Endothelial cell of umbilical vein (primary cell): ENCODE measurements at places on chromosomes 11 and 22. TPM values are rescaled to one million over a fixed set of nuclear protein-coding genes. Genes with fewer than 3 reads are reported as not detected.

DNA sequence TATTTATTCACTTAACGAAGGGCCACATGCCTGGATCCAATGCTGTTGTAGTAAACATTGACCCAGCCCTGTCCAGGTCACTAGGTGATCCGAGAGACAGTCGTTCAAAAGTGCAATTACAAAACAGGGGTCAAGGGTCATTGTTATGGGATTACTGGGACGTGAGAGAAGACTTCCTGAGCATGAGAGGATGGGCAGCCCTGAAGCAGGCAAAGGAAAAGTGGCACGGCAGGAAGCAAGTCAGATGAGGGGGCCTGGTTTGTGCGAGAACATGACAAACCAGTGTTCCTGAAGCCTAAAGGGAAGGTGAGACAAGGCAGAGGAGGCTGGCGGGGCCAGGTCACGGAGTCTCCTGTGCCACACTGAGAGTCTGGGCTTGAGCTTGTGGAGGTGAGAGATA, 15.8 kb upstream of the MMP20 start:
- no peak for DNase-seq

DNA sequence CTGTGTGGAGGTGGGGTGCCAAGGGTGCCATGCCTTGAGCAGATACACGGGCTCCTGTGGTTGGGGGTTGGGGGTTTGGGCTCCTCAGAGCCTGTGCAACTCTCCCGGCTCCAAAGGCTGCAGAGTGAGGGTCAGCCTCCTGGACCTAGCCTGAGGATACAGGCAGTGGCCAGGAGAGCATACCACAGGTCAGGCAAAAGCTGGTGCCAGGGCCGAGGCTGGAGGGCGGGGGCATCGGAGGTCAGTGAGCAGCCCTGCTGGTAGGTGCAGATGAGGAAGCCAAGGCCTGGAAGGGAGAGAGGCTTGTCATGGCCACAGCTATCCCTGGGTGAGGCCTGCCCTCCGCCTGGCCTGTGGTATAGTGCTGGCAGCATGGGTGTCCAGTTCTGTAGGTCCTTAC, 25.6 kb upstream of the DGCR8 start:
- DNase-seq = no peak

DNA sequence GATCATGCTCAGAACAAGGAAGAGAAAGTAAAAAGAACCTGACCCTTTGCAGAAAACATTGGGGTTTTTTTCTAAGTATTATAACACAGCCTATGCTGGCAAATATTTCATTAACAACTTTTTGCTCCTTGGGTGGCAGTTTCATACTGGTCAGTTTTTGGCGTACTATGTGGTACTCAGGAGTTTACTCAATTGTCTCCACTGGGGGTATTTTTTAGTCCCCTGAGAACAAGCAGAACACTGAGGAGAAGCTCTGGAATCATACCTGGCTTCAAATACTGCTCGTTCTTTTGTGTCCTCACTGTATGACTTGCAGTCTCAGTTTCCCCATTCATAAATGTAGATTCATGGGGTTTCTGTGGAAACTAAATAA, 90.4 kb downstream of the SERGEF start:
- no peak for DNase-seq

- DNase-seq = no peak
Observed at GRCh38 chr11:19592842-19593241, 119.8 kb upstream of the NAV2 start.

DNA sequence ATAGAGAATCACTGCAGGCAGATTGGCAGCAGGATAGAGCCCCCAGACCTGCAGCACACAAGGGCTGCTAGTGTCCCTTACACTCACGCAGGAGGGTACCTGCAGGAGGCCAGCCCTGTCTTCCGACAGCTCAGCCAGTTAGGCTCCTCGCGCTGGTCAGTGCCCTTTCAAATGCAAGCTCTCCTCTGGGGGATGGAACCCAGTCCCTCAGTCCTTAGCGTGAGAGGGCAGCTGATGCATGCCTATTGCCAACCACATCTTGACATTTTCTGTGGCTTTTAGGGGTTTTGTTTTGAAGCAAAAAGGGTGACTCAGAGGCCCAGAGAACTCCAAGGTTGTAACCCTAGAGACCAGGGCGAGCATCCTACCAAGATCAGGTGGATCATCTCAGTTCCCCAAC, 40.0 kb downstream of the WNT11 start:
- DNase-seq = no peak

GRCh38 chr11:80109031-80109430, 668.2 kb upstream of the TENM4 start:
- DNase-seq = no peak

- no peak for DNase-seq
Observed at GRCh38 chr11:133547808-133548494, 15.7 kb upstream of the OPCML start.

- DNase-seq = no peak
Observed at GRCh38 chr11:33889296-33889695, 2.6 kb downstream of the LMO2 start.

DNA sequence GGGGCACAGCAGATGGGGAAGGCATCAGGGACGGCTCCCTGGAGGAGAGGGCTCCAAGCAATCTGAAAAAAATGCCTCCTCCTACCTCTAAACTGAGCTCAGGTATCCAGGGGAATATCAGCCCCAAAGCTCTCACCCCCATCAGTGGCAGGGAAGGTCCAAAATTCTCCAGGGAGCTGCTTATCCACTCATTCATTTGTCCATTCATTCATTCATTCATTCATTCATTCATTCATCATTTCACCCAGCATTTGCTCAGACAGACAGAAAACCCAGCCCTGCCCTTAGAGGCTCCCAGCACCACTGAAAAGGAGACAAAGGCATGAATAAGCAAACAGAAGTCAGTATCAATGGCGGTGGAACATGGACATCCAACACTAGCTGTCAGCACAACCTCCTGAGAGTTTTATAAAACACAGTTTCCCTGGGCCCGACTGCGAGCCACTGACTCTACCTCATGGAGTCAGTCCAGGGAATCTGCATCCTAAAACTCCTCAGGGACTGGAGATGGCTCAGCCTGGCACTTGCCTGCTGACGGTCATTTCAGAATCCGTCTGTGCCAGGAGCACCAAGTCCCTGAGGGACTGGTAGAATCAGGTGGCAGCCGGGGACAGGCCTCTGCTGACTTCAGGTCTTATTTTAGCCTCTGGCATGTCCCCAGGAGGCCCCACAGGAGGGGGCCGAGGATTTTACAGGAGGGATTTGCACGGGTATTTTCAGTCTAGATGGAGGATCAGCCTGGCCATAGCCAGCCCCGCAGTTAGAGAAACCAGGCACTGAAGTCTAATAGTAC, 164.6 kb downstream of the MN1 start:
- DNase-seq = no peak

GRCh38 chr22:17703811-17704210, 65.3 kb downstream of the BCL2L13 start:
- DNase-seq = no peak

GRCh38 chr11:68741463-68741862, 9.9 kb downstream of the TESMIN start:
- no peak for DNase-seq

The POTEH gene
- not detected in 2 replicates for polyA plus RNA-seq

The C11orf87 gene
- not detected in 2 replicates for polyA plus RNA-seq

The UCP3 gene
- polyA plus RNA-seq = 1.1 and 1.4 TPM in 2 replicates
